ENCODE measurements at places on chromosomes 2 and 18.

DNA sequence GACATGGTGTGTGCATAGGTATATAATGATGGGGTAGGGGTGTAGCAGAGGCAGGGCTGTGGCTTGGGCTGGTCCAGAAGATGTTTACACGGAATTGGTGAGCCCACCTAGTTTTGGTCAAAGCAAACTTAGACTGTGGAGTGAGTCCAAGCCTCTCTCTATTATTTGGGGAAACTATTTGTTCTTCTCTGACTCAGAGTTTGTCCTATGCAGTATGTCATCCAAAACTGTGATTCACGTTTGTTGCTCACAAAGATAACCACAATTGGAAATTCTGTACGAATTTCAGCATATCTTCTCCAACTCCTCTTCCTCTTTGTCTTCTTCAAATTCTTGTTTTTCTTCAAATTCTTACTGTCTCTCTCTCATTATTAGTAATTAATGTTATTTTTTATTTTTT lies 292.9 kb downstream of the XIRP2 start:
- no peak for DNase-seq

GRCh38 chr2:234751275-234751973 lies 200.4 kb upstream of the SH3BP4 start:
- no peak for DNase-seq

DNA sequence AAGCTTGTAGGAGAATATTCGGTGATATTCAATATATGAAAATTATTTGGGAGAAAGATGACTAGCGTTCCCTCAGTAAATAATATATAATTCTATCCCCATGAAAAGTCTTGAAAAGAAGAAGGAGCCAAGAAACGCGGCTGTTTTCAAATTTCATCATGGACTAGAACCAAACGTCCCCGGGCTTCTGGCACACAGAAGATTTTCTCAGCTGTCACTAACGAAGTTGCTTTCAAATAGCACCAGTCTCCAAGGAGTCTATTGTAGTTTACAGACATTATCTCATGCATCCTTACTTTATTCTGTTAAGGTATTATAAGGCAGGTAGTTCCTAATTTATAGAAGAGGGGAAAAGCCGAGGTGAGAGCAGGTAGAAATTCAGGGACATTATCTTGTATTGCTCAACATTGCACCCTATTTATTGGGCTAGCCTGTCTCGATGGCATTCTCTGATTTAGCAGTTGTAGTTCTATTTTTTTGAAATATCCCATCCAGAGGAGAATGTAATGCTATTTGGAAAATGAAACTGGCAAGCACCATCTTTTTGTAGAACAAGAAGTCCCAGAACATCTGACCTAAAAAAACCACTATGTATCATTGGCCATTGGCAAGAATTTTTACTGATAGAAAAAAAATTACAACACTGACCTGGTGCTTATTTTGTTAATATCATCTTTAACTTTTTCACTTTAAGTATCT lies 198.1 kb upstream of the RASGRP3 start:
- DNase-seq: no peak

- no peak for DNase-seq
Observed at GRCh38 chr2:127577208-127577475, 41.7 kb downstream of the MYO7B start.

DNA sequence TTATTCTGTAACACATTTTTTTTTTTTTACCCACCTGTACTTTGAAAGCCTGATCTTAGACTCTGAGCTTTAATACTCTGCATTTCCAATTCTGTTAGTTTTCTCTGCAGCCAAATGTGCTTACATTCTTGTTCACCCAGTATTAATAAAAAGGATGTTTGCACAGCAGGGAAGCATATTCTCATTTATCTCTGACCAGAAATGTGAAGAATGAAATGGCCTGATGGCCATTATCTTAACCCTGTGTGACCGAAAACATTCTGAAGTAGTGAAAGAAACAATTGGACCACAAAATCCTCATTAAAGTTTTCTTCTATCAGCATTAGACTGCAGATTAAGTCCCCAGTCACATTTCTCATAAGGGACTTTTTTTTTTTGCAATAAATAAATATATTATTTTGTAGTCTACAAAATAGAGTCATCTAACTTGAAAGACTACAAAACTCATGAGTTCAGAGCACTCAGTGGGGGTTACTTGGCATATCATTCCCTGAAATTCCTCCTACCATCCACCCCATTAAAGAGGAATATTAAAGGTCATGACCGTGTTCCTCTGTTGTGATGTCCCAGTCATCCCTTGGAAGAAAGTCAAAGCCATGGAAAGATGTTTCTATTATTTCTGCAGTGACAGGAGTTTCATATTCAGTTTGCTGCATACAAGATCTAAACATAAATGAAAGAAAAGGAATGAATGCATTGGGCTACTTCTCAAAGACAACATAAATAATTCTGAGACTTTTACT lies 364.4 kb downstream of the RND3 start:
- DNase-seq: no peak

Measured in substantia nigra (tissue), 51 donors.